ENCODE measurements at places on chromosomes 1 and 21. TPM values are rescaled to one million over a fixed set of nuclear protein-coding genes. Genes with fewer than 3 reads are reported as not detected.

GRCh38 chr1:95627244-95627643 lies 393.2 kb downstream of the RWDD3 start:
- no peak for DNase-seq

DNA sequence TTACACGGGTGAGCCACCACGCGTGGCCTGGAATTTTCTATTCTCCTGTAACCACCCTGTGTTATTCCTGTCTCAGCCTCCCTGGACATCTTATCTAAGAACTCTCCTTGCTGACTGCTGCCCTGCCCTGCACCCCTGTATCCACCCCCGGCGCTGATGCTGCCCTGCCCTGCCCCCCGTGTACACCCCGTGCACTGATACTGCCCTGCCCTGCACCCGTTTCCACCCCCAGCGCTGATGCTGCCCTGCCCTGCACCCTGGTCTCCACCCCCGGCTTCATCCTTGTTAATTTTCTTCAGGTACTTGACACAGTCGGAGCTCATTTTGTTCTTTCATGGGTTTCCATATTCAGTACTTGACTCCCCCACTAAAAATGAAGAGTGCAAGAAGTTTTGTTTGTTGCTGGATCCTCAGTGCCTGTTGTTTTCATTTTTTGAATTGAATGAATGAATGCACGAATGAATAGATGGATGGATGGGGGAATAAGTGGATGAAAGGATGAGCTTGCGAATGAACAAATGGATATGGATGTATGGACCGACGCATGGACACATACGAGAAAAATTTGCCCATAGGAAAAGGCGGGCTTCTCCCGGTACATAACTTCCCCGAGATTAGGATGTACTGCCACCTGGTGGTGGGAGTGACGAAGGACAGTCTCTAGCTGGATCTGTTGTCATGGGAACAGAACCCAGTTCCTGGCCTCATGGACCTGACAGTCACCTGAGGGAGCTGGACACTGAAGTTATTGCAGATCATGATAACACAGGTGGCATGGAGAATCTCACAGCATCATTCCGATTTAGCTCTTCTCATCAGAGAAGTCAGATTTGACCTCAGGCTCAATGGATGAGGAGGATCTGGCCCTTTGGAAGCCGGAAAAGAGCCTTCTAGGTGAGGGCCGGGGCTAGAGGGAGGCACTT lies 14.9 kb downstream of the AADACL4 start:
- DNase-seq = peak; percentile 82

DNA sequence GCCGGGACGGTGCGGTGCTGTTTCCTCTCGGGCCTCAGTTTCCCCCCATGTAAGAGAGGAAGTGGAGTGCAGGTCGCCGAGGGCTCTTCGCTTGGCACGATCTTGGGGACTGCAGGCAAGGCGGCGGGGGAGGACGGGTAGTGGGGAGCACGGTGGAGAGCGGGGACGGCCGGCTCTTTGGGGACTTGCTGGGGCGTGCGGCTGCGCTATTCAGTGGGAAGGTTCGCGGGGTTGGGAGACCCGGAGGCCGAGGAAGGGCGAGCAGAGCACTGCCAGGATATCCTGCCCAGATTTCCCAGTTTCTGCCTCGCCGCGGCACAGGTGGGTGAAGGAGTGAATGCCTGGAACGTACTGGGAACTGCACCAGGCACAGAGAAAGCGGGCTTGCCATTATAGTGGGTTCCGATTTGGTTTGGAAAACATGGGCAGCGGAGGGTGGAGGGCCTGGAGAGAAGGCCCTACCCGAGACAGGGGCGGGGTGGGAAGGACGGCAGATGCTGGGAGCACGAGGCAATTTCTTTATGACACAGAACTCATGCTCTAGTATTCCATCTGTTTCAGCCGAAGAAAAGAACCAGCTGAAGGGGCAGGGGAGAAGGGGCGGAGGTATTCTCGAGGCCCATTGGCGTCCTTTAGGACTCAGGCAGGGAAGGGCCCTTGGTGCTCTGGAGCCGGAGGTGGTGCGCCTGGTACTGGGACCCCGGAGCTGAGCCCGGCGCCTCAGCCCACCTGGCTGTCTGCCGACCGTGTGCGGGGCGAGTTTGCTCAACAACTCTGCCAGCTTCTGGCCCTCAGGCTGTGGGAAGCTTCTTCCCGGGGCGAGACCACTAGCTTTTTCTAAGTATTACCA lies 960 bp downstream of the PCSK9 start:
- no peak for DNase-seq

DNA sequence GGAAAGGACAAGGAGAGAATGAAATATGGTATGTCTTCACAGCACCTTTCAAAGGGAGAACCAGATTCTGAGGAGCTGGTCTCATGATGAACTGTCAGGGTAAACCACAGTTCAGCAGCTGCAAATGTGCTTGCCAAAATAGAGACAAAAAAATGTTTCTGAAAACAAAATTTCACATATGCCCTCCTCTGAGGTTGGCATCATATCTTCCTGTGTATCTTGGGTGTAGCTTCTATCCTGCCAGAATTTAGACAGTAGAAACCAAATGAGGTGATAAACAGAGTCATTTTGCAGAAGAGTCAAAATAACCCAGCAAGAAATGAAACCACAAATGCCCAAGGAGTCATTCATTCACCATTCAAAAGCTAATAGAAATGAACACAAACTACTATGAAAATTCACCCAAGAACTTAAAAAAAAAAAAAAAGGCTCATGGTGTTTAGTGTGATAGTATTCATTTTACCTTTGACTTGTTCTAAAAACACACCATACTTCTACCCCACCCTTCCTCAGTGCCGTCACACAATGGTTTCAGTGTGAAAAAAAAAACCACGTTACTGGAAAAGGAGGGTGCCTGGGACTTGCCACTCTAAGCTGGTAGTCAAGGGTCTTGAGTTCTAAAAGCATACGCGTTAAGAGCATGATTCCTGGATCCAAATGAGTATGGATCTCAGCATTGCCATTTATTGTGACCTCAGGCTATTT lies 18.5 kb downstream of the SELL start:
- DNase-seq = no peak

GRCh38 chr1:81974222-81974841 lies 173.6 kb downstream of the ADGRL2 start:
- no peak for DNase-seq

- no peak for DNase-seq
These were observed 51.7 kb downstream of the CAPZB start for GRCh38 chr1:19433719-19433998.

DNA sequence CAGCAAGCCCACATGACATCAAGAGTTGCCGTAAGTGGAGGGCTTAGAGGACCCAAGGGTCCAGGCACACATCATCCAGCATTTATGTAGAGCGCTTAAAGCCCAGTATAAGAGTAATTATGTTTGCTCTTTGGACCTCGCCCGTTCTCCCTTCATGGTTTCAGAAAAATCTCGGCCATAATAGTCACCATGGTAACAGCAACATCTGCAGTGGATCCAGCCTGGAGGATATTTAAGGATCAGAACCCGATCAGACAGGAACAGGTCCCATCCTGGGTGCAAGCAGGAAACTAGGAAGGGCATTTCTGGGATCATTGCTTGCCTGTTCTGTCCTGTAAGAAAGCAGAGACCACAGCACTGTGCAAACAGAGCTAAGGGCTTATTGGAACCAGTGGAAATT lies 89.9 kb upstream of the KAZN start:
- no peak for DNase-seq

DNA sequence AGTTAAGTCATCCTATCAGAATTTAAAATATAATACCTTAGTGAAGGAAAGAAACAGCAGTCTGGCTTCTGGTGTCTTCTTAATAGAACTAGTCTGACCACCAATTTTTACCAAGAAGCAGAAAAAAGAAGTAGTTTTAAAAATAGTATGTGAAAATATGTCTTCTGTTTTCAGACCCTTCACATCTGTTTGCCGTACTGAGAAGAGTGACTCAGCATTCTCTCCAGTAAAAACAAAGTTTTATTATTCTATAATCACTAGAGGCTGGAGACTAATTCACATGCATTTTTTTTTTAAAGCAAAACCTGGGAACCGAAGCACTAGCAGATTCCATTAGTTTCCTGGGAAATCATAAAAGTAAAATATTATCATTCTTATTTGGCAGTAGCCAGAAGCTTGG lies 163.8 kb downstream of the COL24A1 start:
- no peak for DNase-seq

- DNase-seq = no peak
These were observed 42.5 kb upstream of the CLIC4 start for GRCh38 chr1:24702511-24703293.

GRCh38 chr1:215459136-215459535 lies 108.0 kb upstream of the KCTD3 start:
- DNase-seq = no peak

Gene IL20
- total RNA-seq = 1.0 TPM

Gene COL11A1
- 1.6 TPM for total RNA-seq

Gene NT5C1A
- not detected for total RNA-seq

Gene SPATA21
- total RNA-seq = not detected
